ENCODE measurements at places on chromosomes 7 and 10.

GRCh38 chr10:26508016-26508415 lies 69.9 kb downstream of the APBB1IP start:
- DNase-seq: no peak

- no peak for DNase-seq
Measured at GRCh38 chr7:16402091-16402490, 19.2 kb downstream of the CRPPA start.

GRCh38 chr10:83229991-83230390 lies 909.3 kb upstream of the GHITM start:
- DNase-seq: no peak

GRCh38 chr7:2637505-2638223 lies 5.9 kb downstream of the TTYH3 start:
- DNase-seq: peak; percentile 43

DNA sequence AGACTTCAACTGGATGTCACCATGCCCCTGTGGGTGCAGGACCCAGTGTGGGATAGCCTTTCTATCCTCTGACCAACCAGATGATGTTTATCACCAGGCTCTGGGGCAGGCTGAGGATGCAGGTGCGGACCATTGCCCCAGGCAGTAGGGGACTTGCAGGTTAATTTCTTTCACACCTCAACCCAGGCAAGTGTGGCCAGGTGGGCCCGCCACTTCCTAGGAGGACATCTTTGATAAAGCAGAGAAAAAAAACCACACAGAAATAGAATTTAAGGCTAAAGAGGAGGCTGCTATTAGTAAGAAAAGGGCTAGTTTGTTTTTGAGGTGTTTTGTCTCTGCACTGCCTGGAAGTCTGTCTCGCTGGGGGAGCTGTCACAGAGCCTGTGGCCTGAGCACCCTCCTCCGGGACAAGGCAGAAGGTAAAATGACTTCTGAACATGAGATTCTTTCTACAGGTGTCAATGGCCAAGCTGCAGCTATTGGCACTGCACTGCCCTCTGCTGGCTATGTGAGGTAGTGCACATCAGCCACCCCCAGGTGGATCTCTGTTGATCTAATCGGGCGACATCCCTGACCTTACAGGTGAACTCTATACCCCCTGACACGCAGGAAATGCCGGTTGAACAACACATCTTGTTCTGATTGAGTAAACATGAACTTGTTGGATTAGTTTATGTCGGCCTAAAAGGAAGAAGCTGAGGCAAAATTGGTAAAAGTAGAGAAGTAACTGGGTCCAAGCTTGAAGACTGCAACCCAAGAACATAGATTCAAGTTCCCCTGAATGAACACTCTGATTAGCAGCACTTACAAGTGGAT lies 21.0 kb downstream of the UPP1 start:
- peak; percentile 84 for DNase-seq

DNA sequence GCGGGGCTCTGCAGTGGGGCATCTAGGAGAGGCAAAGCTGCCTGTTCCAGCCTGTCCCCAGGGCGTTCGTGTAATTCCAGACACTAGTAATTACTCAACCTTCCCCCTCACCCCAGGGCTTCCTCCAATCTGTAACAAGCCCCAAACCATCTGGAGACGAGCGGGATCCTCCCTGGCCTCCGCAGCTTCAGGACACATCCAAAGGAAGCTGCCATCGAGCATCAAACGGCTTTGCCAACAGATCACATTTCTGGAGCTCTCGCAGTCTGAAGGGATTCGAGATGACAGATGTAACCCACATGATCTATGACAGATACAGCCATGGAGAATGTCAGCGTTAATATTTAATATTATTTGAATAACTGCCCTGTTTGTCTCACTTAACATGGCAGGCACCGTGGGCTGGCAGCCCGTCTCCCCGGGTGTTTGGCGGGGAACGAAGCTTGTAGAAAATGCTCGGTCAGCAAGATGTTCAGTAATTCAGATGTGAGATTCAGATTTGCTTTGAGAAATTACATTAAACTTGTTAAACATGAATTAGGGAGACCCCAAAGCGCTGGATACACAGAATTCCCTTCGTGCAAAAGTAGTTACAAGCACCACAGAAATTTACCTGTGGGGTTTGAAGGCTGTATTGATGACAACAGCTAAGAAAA lies 108.5 kb upstream of the C7orf33 start:
- no peak for DNase-seq

GRCh38 chr10:73018632-73019031 lies 64.0 kb upstream of the PLA2G12B start:
- no peak for DNase-seq
